ENCODE measurements at places on chromosomes 4 and X.

DNA sequence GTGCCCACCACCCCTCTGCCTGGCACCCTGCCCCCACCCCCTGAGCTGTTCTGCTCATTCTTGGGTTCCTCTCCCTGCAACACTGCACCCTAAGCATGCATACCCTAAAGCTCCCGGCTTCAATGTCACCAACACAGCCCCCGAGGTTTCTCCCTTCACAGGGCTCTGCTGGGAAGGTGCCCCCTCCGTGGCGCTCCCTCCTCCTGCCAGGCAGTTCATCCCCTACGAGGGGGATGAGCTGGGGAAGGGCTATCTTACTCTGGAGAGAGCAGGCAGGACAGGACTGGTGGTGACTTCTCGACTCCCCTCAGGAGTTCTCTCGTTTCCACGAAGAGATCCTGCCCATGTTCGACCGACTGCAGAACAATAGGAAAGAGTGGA is 6.5 kb downstream of the ATP5ME start:
- no peak for DNase-seq

DNA sequence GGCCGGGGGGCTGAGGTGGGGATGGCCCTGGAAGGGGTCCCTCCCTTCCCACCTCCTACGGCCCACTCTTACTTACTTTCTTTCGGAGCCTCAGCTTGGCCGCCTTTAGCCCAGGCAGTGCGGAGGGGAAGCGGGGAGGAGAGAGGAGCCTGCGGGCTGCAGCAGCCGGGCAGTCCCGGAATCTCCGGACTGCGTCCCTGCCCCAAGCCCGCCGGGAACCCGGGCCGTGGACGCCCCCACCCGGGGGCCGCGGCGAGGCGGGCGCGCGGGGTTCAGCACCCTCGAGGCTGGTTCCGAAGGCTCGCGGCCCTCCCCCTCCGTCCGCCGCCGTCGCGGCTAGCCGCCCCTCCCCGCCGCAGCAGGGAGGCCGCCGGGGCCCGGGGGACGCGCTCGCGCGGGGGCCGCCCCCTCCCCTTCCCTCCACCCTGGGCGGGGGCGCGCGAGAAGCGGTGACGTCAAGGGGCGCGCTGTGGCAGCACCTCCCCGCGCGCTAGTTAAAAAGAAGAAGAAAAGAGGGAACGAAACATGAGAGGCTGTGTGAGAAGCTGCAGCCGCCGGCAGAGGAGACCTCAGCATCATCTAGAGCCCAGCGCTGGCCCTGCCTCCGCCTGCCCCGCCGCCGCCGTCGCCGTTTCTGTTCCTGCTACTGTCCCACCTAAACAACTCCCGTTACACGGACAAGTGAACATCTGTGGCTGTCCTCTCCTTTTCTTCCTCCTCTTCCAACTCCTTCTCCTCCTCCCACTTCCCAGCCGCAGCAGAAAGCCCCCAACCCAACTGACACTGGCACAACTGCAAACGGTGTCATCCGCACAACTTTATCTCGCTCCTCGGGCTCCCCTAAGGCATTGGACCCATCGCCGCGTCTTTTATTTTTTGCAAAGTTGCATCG is at the start of gene HHIP:
TSS of gene HHIP (plus strand) at position 526 of the 892 bp plus-strand sequence. CDS start 520 bp downstream, outside the sequence.
- DNase-seq: no peak

GRCh38 chr4:56084851-56085250 is 136.1 kb downstream of the CEP135 start:
- no peak for DNase-seq

- DNase-seq: no peak
Measured at GRCh38 chr4:141731481-141731880, 95.1 kb downstream of the IL15 start.

- DNase-seq: no peak
Measured at GRCh38 chrX:38205039-38205438, 15.6 kb downstream of the SRPX start.

DNA sequence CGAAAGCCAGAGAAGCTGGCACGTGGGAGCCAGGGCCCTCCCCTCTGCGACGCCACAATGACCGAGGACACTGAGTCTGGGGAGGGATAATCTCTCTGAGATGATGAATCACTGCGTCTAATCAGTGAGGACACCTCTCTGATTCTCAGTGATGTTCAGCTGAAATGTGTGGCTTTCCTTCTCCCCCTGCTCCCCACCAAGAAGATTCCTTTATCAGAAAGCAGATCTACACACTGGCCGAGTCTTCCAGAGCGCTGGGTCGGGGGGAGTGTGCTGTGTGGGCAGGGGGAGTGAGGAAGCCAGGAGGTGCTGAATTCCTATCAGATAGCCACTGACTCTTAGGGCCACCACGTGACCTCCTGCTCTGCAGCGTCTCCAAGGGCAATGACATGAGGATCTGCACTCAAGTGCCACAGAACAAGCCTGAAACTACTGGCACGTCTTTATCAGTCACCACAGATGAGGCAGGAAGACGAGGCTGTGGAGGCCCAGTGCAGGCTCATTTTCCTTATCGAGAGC is 89.2 kb downstream of the GATB start:
- peak; percentile 92 for DNase-seq

DNA sequence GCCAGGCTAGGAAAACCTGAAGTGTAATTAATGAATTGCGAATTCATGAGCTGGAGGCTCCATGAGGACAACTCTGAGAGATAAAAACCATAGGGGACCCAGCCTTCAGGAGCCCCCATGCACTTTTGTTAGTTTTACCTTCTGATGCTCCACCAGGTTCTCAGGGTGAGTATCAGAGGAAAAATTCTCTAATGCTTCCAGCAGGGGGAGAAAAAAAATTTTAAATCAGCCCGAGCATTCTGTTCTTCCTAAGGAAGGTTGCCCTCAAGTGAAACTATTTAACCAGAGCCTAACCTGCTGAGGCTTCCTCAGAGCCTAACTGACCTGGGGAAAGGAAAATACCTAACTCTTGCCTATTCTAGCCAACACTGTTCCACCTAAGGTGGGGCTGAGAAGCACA is 552.6 kb downstream of the PPARGC1A start:
- no peak for DNase-seq

DNA sequence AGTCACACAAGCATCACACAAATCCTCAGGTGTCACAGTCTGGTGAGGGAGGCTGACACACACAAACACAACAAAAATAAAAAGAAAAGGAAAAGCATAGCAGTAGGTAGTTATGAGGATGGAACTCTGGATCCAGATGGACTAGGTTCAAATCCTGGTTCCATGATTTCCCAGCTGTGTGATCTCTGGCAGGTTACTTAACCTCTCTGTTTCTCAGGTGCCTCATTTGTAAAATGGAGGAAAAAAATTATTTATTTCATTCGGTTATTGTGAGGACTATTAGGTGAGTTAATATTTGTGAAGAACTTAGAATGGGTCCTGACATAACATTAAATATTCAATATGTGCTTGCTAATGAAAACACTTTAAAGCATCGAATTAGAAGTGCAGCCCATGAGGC is 19.8 kb downstream of the GAGE1 start:
- DNase-seq: no peak

DNA sequence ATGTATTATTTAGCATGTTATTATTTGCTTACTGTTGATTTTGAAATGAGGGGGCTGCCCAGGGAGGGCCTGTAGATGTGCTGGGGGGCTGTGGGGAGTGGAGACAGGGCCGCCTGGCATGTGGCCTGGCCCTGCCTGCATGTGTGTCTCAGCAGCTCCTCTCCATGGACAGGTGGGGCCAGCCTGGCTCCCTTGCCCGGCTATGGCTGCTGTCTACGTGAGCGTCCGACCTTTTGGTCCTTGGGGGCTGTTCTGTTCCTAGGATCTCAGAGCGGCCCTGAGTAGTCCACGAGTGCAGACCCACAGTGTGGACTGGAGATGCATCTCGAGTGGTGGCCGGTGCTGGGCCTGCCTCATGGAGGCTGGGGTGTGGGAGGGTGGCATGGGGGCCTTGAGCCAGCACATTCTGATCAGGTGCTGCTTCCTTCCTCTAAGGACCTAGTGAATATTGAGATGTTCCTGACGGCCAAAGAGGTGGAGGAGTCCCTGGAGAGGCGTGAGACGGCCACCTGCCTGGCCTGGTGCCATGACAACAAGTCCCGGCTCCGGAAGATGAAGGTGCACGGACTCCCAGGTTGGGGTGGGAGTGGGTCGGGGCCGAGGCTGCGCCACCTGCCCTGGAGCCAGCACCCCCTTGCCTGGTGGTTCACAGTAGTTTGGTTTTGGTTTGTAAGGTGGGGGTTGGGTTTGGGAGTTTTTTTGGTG is 24.9 kb upstream of the UVSSA start:
- no peak for DNase-seq

- no peak for DNase-seq
Measured at GRCh38 chr4:184807256-184807655, 18.5 kb downstream of the ACSL1 start.

- no peak for DNase-seq
Measured at GRCh38 chr4:1928356-1929239, 57.4 kb downstream of the NSD2 start.

DNA sequence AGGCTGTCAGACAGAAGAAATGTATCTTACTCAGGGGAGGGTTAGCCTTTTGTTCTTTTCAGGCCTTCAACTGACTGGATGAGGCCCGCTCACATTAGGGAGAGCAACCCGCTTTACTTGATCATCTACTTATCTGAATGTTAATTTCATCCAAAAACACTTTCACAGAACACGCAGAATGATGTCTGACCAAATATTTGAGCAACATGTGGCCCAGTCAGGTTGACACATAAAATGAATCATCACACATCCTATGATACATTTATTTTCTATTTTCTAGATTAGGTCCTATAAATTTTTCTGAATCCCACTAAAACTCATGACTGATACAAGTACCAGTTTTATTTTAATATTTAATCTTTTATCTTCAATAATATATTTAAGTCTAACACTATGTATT is 260.3 kb downstream of the IL15 start:
- DNase-seq: no peak

Measured in CMK (cell line).